ENCODE measurements at places on chromosomes 11 and 22.

GRCh38 chr22:27679176-27679575 is 122.4 kb downstream of the MN1 start:
- no peak for DNase-seq

DNA sequence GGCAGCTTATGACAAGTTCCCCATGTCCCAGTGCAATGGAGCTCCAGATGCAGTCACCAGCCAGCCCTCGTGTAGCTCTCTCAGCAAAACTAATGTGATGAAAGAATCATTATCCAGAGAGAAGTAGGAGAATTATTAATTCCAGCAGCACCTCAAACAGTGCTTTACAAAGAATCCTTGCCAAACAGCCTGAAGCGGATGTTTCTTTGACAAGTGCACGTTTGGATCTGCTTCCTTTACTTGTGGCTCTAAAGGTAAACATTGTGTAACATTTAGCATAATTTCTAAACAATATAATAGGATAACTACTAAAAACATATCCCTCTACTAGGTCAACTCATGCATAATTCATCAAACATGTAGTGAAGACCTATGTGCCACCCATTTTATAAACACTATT is 197.0 kb downstream of the FAM181B start:
- DNase-seq: no peak

GRCh38 chr11:61826930-61827570 is 1.1 kb upstream of the FADS2 start:
- no peak for DNase-seq

GRCh38 chr11:59918480-59918879 is 19.8 kb upstream of the OOSP1 start:
- DNase-seq: no peak

GRCh38 chr11:72140661-72141060 is 5.1 kb downstream of the FOLR3 start:
- DNase-seq: no peak

GRCh38 chr11:19245351-19245750 is 4.6 kb upstream of the E2F8 start:
- no peak for DNase-seq

DNA sequence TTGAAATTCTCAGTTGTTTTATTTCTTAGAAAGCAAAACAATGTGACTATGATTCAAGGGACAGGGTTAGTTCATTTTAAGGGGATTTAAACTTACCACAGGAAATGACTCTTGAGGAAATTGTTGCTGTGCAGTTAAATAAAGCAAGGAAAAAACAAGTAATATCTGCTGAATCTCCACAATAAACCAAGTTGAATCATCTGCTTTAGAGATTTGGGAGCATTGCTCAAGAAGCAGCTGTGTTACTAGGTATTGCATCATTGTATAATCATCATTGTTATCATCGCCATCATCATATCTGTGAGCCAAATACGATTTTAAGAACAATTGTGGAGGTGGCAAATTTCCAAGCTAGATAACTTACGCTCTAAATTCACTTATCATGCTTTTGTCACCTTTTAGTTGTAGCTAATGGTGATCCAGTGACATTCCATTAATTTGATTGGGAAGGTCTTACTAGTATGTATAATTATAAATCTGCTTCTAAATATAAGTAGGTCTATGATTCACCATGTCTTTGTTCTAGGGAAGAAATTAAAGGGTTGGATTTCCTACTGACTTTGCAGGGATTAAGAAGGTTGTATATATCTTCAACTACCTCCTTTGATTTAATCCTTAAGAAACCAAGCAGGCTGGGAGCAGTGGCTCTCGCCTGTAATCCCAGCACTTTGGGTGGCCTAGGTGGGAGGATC is 19.9 kb downstream of the MMP10 start:
- DNase-seq: no peak

GRCh38 chr11:18721561-18722292 is 4.3 kb downstream of the IGSF22 start:
- no peak for DNase-seq

- DNase-seq: no peak
Measured at GRCh38 chr11:78941226-78941851, 366.7 kb upstream of the NARS2 start.

DNA sequence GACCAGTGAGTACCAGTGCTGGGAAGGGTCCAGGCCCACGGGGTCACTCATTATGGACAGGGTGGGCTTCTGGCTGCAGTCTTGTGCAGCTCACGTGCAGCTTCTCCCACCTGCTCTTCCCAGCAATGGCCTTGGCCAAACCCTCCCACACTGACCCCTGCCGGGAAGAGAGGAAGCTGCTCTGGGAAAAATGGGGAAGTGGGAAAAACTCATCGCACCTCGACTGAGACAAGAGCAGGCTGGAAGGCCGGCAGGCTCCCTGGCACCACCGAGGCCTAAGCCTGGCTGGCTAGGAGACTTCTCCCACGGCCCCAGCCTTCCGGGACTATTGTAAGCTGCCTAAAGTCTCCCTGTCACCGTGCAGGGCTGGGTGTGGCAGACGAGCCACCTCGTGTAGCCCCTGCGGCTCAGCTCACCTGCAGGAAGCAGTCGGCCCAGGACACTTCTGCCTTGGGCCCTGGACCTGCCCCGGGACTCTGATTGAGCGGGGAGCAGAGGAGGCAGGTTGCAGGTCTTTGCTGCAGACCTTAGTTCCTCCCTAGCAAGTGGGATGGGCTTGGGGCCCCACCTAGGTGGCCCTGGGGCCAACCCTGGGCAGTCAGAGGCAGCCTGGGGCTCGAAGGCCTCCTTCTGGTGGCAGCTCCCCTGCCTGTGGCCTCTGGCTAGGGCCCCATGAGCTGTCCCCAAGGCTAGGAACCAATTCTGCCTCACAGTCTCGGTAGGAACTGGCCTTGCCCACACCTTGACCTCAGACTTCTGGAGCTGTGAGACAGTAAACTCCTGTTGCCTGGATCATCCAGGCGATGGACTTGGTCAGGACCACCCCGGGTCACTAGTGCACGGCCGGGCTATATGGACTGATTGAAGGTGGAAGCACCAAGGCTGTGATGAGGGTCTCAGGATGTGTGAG is 23.1 kb downstream of the MRGPRG start:
- no peak for DNase-seq

DNA sequence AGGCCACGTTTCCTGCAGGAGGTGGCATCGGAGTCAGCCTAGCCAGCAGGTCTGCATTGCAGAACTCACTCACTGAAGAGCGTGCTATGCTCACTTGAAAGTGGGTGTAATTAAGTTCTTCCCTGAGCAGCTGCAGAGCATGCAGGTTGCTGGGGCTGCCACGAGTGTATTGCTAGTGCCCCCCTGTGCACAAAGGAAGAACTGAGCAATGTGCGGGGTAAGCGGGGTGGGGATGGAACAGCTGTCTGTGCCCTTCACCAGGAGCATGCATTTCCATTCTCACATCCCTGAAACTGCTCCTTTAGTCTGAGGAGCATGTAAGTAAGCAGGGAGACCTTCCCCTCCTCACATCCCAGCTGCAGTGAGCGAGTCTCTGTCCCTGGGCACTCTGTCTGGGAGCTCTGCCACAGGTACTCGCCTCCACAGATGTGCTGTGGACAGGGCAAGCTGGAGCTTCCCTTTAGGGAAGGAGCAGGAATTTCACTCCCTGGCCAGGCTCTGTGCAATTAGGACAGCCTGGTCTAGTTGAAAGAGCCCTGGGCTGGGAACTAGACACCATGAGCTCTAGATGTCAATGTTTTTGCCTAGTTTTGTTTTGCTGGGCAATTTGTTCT is 1031.8 kb downstream of the NTM start:
- peak; percentile 15 for DNase-seq

- DNase-seq: no peak
Measured at GRCh38 chr11:66324664-66325063, 7.8 kb upstream of the CD248 start.

DNA sequence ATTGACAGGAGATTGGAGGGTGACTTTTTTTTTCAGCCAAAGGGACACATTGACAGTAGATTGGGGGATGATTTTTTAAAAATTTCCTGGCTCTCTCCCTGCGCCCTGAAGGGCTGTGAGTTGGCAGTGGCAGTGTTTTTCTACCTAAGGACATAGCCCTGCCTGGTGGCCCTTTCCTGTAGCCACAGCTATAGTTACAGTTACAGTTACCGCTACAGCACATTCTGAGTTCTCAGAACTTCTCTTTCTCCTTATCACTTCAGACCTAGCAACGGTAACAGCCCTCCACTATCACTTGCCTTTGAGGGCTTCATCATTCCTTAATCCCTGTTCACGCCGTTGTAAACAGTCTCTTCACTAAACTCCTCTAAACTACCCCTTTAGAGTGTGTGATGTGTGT is 684 bp downstream of the MRGPRX2 start:
- DNase-seq: no peak

DNA sequence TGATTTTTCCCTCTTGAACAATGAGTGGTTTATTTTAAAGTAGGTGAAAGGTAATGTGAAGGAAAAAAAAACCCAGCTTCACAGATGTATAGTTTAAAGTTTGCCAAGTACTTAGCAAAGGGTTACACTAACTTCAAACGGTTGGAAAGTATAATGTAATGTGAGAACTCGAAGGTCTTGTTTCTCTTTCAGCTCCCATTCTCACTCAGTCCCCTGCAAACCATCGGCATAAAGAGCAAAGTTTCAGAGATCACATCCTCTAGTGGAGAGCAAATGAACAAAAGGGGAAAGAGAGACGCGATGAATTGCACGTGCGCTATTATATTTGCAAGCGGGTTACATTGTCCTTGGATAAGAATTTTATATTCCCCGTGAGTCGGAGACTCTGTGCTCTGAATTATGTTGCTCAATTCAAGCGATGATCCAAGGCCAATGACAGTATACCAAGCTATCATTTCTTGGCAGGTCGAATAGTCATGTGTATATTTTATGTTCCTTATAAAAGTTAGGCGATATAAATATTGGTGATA is 37.6 kb upstream of the BIRC3 start:
- no peak for DNase-seq

GRCh38 chr11:70597751-70598625 is 199.7 kb downstream of the CTTN start:
- no peak for DNase-seq

- DNase-seq: no peak
Measured at GRCh38 chr11:112975051-112975450, 13.8 kb downstream of the NCAM1 start.

- DNase-seq: no peak
Measured at GRCh38 chr11:122367809-122368231, 251.8 kb upstream of the BLID start.

DNA sequence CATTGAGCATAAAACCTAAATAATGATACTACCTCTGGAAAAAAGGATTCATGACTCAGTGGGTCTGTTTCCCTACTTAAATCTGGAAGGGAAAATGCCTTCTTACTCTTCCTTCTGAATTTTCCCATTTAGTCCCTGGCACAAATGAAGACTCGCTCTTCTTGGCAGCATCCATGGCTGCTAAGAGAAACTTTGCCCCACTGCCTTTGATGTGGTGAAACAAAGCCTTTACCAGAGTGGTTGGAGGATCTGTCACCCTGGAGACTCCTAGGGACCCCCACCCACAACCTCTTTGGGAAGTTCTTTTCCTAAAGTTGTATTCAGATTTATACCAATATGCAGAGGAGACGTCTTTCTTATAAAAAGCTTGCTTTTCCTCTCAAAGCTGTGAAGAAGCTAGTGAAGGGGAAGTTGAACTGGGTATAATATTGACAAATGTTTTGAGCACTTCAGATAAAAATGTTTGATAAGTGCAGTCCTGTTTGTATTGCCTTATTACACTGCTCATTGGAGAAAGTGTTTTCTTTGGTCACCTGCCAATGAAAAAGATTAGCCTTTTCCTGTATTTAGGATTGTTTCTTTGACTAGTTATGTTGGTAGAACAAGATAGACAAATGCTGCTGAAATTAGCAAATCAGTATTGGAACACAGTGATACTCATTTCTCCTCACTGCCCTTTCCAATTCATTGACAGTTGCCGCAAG is 77.3 kb downstream of the ARFGAP2 start:
- no peak for DNase-seq
